Stimulated activated naive B cell treated with anti-CD40 and anti-IgM and Interleukin-4, amounts not matched to agents 10 μg/mL and 1 μg/mL and 100 μg/mL, for 72 hours (primary cell): ENCODE measurements at places on chromosomes 5 and 9.

- DNase-seq, result no peak
Observed at GRCh38 chr9:96015876-96016686, 140.6 kb downstream of the ERCC6L2 start.

- DNase-seq, result no peak
Observed at GRCh38 chr9:68749579-68750159, 44.6 kb downstream of the PIP5K1B start.

- no peak for DNase-seq
Observed at GRCh38 chr5:170437621-170438375, 48.6 kb upstream of the KCNMB1 start.

- DNase-seq, result no peak
Observed at GRCh38 chr9:125323615-125324014, 62.0 kb downstream of the GAPVD1 start.
